ENCODE measurements at places on chromosomes 3 and 15.

DNA sequence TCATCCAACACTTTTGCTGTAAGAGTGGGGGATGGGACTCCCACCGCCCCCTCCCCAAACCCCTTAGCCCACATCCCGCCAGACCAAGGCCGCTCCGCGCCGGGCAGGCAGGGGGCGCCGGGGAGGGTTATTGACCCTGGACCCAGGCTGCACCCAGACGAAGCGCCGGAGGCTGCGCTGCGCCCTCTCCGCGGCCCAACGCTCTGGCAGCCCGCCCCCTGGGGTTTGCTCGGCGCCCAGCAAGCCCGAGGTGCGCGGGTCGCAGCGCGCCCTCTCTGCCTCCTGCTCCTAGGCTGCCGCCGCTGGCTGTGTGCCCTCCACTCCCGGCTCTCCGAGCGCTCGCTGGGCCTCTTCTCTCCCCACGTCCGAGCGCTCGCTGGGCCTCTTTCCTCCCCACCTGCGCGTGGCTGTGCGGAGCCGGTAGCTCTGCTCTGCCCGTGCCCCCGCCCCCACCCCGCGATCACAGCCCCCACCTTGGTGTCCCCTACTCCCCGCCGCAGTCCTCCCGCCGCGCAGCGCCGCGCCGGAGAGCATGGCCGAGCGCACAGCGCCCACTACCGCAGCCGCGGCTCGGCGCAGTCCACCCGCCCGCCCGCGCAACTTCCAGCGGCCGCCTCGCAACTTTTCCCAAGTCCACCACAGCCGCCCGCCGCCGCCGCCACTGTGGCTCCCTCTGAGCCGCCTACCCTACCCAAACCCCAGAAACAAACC, 1.2 kb downstream of the MECOM start:
- no peak for DNase-seq

DNA sequence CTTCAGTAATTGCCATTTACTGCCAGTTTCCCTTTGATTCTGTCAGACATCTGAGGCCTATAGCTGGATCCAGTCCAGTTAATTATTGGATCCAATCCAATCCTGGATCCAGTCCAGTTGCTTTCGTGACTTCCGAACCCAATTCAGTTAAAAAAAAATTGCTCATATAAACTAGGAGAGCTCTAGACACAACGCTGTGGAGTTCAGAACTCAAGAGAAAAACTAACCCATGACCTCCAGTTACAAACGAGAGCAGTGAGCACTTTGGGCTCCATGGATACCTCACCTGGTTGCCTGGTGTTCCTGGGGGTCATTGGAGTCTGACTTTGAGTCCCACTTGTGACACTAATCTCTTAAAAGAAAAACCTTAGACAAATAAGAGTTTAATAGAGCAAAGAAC, 269.8 kb downstream of the THSD4 start:
- DNase-seq, result no peak

DNA sequence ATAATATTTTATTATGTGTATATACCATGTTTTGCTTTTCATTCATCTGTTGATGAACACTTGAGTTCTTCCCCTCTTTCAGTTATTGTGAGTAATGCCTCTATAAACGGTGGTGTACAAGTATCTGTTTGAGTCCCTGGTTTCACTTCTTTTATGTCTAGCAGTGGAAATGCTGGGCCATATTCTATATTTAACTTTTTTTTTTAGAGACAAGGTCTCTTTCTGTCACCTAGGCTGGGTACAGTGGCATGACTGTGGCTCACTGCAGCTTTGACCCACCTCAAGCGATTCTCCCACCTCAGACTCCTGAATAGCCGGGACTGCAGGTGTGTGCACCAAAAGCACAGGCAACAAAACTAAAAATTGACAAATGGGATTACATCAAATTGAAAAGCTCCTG, 19.9 kb downstream of the GOLM2 start:
- DNase-seq, result no peak

DNA sequence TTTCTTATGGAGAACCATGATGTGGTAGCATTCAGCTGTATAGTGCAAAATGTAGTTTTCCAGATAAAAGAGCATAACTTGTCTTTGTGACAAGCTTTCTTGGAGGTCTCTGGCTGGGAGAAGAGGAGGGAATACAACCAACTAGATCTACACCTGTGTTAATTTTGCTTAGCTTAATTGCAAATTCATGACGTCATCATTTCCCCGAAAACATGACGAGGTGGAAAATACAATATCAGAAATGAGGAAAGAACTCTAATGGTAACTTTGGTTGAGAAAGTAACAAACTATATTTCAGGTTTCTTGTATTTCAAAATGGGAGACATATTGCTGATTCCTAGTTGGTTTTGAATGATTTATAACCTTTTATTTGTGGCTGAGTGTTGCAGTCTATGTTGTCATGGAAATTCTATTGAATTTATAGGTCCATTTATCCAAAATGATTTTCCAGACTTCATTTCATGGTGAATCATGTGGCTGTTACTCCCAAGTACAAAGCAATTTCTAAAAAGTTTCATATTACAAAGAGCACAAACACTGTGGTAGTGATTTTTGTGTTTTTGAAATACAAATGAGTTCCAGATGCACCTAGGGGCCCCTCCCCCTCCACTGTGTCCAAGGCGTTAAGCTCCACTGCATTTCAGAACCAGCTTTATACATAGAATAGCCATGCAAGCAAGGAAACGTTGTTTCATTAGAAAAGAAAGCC, 307.2 kb downstream of the FEZF2 start:
- no peak for DNase-seq

- no peak for DNase-seq
Measured at GRCh38 chr3:62577153-62577552, 203.8 kb upstream of the FEZF2 start.

- DNase-seq, result no peak
Measured at GRCh38 chr3:18062657-18063025, 320.2 kb upstream of the TBC1D5 start.

DNA sequence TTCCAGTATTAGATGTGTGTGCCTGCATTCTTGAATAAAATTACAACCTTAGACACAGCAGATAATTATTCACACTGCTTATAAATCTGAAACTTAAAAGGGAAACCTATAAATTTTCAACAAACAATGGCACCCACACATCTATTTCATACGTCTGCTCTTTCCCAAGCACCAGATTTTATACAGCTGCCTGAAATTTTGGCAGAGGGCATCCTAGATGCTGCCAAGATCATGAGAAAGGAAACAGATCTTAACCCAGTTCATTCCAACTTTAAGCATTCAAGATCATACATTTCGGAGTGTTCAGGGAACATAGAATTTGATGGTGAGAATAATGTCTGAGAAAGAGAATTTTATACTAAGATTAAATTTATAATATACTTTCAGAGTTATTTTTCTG, 53.1 kb downstream of the CLDN1 start:
- DNase-seq, result no peak

- no peak for DNase-seq
Measured at GRCh38 chr3:174331095-174331800, 527.9 kb upstream of the NAALADL2 start.

GRCh38 chr3:101900736-101901135, 51.4 kb downstream of the NFKBIZ start:
- DNase-seq, result no peak

GRCh38 chr3:48503401-48504050, 448 bp downstream of the SHISA5 start:
- no peak for DNase-seq

DNA sequence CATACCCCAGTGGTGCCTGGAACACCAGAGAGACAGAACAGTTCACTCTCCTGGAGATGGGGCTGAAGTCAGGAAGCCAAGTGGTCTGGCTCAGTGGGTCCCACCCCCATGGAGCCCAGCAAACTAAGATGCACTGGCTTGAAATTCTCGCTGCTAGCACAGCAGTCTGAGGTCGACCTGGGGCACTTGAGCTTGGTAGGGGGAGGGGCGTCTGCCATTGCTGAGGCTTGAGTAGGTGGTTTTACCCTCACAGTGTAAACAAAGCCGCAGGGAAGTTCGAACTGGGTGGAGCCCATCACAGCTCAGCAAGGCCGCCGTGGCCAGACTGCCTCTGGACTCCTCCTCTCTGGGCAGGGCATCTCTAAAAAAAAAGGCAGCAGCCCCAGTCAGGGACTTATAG, 272.0 kb downstream of the KLF13 start:
- no peak for DNase-seq

DNA sequence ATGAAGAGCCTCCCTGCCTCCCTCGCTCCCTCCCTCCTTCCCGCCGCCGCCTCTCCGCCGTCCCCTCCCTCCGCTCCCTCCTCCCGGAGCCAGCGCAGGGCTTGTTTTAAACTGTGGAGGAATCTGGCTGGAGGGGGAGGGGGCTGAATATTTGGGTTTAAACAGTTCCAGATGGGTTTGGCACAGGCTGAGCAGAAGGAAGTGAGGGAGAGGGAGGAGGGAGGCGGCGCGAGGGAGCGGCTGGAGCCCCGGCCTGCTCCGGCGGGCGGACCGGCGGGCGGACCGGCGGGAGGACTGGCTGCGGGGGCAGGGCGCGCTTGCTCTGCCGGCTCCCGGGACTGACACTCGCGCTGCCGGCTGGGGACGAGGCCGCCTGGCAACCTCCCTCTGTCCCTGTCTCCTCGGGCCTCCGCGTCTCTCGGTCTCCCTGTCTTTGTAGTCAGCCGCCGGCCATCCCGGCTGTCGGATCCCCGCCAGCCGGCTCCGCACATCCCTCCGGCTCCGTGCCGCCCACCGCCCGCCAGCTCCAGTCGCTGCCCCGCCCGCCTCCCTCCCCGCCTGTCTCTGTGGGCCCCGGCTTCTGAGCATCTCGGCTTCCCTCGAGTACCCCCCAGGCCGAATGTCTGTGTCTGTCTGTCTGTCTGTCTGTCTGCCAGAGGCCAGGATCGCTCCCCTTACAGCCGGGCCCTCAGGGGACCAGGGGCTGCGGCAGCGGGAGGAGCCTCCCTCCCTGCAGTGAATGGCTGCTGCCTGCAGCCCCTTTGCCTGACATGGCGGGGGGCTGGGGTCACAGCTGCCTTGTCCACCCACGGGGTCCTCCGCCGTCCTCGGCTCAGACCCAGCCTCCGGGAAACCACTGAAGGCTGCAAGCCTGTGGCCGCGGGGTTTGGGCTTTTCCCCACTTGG, 7.6 kb downstream of the EPHB3 start:
- DNase-seq, result no peak

Data from activated T-cell treated with anti-CD3 and anti-CD28 coated beads for 24 hours (primary cell).